ENCODE measurements at places on chromosomes 2 and 18.

GRCh38 chr2:9780368-9781130 lies 62.7 kb upstream of the TAF1B start:
- no peak for DNase-seq

DNA sequence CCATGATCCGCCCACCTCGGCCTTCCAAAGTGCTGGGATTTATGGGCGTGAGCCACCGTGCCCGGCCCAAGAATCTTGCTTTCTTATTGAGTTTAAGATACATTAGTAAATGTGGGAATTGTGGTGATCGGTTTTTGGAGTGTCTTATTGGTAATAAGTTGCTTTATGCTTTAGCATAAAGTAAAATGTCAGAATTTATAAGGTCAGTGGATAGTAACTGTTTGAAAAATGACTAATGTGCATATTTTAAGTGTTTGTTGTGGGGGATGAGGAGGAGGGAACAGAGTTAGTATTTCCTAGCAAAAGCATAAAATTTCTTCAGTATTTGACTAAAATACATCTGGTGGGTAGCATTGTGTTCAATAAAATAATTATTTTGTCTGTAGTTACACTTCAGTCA lies 77.4 kb downstream of the SLC39A10 start:
- no peak for DNase-seq

DNA sequence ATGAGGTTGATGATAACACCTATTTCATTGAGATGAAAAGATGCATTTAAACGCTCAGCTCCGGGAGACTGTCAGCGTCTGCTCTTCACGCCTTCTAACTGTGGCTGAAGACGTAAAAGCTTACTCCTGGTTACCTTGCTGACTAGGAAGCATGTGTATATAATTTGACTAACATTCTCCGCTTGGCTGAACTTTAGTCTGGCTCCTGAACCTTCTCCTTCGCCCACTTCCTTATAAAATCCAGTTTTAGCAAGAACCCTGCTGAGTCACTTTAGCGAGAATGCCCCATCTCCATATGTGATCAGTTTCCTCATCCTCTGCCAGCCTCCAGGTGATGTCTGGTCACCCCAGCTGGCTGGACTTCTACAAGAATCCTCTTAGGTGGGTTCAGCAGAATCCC lies 12.7 kb upstream of the CREG2 start:
- no peak for DNase-seq

- DNase-seq, result no peak
Observed at GRCh38 chr2:202109737-202110184, 36.7 kb downstream of the KIAA2012 start.

- no peak for DNase-seq
Observed at GRCh38 chr2:10059552-10060335, 16.4 kb downstream of the KLF11 start.

- no peak for DNase-seq
Observed at GRCh38 chr18:72378016-72378415, 166.1 kb downstream of the CBLN2 start.
